Naive thymus-derived CD4-positive, alpha-beta T cell (primary cell): ENCODE measurements at places on chromosomes 13 and 19. TPM values are rescaled to one million over a fixed set of nuclear protein-coding genes. Genes with fewer than 3 reads are reported as not detected.

GRCh38 chr19:17327654-17328516 lies 6.8 kb downstream of the ANO8 start:
- DNase-seq: peak; percentile 52

DNA sequence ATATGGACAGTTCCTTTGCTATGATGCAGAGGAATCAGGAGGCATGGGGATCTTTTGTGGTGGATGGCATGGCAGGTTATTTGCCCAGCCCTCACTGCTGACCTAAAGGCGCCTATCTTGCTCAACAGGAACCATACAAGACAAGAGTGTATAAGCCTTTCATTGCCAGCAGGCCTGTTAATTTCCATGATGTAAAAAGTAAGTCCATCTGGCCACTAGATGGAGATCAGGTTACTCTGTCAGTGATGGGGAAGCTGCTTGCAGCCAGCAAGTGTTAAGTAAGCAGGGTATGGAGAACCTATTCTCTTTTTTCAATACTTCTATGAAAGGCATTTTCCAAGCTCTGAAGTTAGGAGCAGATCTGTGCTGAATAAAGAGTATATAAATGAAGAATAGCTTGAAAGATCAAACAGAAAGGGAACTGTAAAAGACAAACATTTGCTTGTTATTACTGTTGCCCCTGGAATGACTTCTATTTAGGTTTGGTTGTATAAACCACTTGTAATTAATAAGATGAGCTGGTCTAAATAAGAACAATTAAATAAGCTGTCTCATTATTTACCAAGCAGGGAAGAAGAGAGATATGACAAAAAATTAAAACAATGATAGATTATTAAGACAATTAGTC lies 210.9 kb downstream of the RGCC start:
- DNase-seq: peak; percentile 44

GRCh38 chr19:17205237-17206140 lies 9.7 kb upstream of the USE1 start:
- DNase-seq: peak; percentile 54

- DNase-seq: no peak
Measured at GRCh38 chr19:38057959-38058690, 151.1 kb downstream of the SIPA1L3 start.

GRCh38 chr13:30039511-30039911 lies 189.1 kb upstream of the UBL3 start:
- no peak for DNase-seq

- no peak for DNase-seq
Measured at GRCh38 chr19:4829001-4829712, 2.4 kb downstream of the TICAM1 start.

- DNase-seq: no peak
Measured at GRCh38 chr13:100389617-100390016, 199.0 kb downstream of the GGACT start.

- DNase-seq: no peak
Measured at GRCh38 chr19:6271721-6272410, 7.9 kb downstream of the MLLT1 start.

DNA sequence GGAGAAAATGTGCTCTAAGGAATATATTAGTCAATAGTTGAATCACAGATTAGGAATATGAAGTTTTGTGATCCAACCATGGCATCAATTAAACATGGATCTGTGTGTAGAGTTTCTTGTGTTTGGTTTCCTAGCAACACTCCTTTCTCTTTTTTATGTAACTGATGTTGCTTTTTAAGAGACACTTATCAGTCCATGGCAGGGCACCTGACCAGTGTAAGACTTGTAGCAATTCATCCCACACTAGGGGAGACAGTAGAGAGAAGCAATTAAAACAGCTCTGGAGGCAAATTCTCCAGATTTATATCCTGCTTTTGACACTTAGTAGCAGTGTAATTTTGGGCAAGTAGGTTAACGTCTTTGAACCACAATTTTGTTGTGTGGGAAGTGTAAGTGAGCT lies 1229.0 kb downstream of the PCDH9 start:
- no peak for DNase-seq

- no peak for DNase-seq
Measured at GRCh38 chr13:54367639-54368271, 1339.1 kb downstream of the OLFM4 start.

Gene FAM83E
- 3.7 TPM for total RNA-seq

Gene ZNF90
- total RNA-seq: 3.4 TPM

Gene IGFL2
- not detected for total RNA-seq

Gene ZNF132
- 12.4 TPM for total RNA-seq

Gene SIGLECL1
- total RNA-seq: not detected

Gene CLDN10
- total RNA-seq: not detected in 2 replicates
